NCI-H510A treated with DMSO at 0.1 percent for 48 hours (cell line): ENCODE measurements at places on chromosomes 11 and 22.
A peak's percentile ranks its signal among the peaks of the same experiment; 100 is the strongest.

DNA sequence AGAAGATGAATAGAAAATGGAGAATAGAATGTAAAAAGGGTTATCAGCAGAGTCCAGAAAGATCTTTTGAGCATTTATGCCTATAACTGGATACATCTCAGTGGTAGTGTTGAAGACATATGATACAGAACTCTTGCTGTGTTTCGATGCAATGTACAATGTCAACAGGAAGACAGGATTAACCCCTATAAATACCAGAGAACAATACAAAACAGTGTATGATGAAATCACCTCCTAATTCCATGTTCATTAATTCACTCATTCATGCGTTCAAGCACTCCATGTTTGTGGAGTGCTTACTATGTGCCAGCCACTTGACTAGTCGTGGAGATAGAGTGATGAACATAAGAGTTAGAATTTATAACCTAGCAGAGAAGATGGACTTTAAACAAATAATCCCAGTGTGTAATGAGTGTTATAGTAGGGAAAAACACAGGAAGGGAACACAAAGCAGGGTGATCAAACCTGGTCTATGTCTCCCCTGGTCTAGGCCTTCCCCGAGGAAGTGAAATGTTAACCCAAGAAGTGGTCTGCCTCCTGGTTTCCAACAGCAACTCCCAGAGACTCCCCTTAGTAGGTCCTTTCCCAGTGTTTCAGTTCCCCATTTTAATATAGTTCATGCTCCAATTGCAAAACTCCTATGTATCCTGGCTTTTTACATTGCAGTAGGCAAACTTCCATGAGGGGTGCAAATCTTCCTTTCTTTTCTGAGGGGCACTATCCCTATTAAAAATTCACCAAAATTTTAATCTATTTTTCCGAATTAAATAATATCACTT lies 9.1 kb upstream of the SESN3 start:
- DNase-seq = peak; percentile 35

GRCh38 chr11:112266410-112266778 lies 5.7 kb upstream of the PLET1 start:
- no peak for DNase-seq

- DNase-seq = no peak
Measured at GRCh38 chr11:77094841-77095365, 7.7 kb upstream of the OMP start.

GRCh38 chr22:33054001-33054675 lies 4.0 kb downstream of the SYN3 start:
- DNase-seq = no peak

- no peak for DNase-seq
Measured at GRCh38 chr22:27714068-27714467, 87.5 kb downstream of the MN1 start.

DNA sequence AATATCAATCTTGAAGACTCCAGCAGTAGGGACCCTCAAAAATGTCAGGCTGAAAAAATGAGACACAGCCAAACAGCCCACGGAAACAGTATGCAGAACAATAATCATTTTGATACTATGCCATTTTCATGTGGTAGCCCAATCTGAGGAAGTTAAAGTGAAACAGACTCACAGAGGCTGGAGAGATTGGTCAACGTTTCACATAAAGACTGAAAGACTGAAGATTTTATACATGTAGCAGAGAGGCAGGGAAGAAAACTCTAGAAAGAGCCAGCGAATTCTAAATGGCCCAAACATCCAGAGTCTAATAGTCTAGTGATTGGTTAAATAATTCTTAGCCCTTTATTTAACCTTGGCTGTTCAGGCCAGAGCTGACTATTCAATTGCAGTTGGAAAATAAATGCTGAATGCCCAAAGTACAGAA lies 49.4 kb downstream of the MAML2 start:
- no peak for DNase-seq

DNA sequence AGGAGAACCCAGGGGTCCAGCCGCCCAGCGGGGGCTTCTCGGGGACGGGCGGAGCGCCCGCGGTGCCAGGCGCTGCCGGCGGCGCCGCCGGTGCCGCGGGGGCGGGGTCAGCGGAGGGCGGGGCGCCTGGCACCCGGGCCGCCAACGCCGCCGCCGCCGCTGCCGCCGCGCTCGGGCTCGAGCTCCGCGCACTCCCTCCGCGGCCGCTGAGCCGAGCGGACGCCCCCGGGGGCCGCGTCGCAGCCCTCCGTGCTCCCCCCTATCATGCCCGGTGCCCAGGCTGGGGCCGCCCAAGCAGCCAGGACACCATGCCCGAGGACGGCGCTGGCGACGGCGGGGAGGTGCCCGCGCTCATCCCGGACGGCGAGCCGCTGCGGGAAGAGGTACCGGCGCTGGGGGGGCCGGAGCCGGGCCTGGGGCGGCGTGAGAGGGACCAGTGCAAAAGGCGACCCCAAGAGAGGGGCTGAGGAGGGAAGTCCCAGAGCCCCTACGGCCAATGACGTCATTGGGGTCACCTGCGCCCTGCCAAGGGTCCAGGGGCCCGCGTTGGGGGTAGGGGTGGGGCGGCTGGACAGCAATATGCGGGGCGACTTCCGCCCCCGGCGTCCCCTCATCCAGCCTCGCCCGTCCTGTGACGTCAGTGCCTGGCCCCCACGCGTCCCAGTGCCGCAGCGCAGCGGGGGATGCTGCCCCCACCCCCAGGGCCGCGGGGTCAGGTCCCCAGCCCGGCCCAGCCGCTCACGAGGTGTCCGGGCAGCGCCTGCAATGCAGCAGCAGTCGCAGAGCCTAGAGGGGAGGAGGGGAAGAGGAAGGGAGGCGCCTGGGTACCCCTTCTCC lies at the start of gene TMEM151A:
Gene TMEM151A (plus strand): TSS at position 189 of the 837 bp plus-strand sequence. CDS start 120 bp downstream, at position 309.
- DNase-seq = peak; percentile 43

- DNase-seq = no peak
Measured at GRCh38 chr11:5345831-5346230, 2.5 kb upstream of the OR51B5 start.

DNA sequence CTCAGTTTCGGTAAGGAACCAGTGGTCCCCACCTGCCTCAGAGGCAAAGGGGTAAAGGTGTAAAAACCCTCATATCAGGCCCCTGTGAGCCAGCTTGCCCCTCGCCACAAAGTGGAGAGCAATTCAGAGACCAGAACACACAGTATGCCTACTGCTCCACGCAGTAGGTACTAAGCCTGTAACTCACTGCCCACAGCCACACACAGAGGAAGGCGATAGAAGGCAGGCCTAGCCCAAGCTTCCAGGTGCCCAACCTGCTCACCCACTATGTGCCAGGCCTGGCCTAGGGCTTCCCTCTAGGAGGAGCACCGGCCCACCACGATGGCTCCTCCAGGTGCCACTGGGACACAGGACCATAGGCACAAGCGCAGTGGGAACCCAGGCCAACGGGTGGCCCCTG lies 63.1 kb upstream of the TCF20 start:
- DNase-seq = no peak

GRCh38 chr22:49734390-49734789 lies 93.3 kb downstream of the BRD1 start:
- no peak for DNase-seq

DNA sequence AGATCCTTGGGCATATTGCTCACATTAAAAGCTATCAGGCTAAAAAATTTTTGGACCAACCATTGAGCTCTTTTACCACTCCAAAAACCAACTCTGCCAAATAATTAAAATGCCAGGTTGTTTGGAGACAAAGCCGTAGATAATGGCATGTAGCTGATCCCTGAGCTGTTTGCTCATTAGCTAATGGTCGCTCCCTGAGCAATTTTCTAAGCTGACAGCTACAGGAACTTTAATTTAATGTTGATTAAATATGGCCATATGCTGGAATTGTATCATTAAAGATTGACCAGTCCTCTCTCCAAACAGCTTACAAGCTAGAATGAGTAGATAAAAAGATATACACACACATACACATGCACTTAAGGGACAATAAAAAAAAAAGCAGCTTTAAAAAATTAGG lies 216.2 kb upstream of the ARHGAP20 start:
- DNase-seq = no peak

GRCh38 chr11:88035271-88035670 lies 140.0 kb downstream of the RAB38 start:
- no peak for DNase-seq

DNA sequence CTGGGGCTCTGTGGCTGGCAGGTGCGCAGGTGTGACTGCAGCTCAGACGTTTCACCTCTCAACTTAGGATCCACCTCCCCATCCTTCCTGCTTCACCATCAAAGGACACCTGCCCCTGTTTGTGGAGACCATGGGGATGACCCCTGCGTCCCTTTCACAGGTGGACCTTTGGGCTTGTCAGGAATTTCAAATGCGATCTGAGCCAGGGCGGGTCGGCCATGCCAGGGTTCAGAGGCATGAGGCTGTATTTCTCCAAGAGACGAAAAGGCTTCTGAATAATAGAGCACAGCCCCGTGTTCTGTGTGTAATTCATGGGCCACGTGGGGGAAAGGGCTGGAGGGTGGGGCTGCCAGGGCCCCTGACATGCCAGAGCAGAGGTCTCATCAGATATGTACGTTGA lies 668.0 kb downstream of the BRD1 start:
- DNase-seq = peak; percentile 29

GRCh38 chr11:129387434-129387833 lies 11.8 kb downstream of the BARX2 start:
- DNase-seq = no peak

DNA sequence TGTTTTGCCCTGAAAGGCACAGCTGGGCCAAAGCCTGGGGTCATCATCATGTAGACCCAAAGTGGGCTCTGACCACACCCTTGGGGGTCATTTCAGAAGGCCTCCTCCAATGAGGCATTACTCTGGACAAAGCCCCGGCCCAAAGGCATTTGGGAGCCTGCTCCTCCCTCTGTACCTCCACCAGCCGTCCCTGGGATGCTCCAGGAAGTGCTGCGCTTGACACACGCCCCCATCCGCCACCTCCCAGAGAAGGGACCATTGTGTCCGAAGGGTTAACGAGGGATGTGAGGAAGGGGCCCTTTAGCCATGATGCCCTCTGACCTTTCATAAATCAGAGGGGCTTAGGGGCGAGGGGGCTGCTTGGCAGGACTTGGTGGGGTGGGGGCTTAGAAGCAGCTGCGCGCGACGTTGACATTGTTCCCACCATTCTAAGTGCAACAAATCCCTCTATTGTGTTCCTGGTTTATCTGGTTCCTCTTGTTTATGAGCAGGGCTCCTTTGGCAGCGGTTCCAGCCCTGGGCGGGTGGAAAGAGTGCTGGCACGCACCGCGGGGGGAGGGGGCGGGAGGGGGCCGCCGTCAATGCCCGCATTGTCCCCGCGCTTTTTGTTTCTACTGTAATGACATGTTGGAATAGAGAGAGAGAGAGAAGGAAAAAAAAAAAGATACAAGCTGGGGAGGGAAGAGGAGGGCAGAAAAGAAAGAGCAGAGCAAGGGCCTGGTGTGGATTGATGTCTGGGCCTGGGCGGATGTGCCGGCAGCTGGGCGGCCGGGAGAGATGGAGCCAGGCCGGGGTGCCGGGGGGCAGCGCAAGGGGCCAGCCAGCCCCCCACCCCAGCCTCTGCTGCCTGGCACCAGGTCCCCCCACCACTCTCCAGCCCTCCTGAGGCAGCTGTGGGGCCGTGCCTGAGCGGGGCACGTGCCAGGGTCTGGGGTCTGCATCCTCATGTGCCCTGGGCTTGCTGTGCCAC lies 32.1 kb upstream of the SOX10 start:
- DNase-seq = no peak
